ENCODE measurements at places on chromosomes 6 and 20.

DNA sequence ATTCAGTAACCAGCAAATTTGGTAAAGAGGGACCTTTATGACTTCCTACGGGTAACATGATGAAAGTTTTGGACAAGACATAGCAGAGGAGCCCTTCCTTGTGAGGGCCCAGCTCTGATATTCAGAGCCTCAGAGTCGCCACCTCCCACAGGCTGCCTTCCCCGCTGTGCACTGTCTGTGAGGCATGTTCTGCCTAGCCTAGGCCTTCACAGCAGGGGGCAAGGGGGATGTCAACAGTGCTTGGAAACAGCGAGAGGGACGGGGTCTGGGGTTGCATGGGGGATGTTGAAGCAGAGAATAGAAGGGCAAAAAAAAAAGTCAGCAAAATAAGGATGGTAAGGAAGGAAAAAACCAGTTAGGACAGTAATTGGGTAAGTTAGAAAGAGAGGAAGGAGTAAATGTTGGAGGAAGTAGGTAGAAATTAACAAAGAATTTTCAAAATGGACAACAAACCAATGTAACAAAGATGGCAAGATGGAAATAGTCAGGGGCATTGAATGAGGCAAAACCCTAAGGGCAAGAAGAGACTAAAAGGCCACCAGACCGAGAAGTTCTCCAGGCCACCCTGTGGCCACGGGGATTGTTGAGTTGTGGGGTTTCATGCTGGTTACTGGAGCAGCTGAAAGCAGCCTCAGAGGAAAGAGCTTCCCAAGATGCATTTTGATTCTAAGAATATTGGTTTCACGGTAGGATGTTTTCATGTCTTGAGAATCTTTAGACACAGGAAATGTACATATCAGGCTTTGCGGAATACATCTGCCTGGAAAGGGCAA, 139.8 kb downstream of the LY86 start:
- DNase-seq, result no peak

GRCh38 chr6:68333442-68333841, 301.6 kb upstream of the ADGRB3 start:
- peak; percentile 93 for DNase-seq

DNA sequence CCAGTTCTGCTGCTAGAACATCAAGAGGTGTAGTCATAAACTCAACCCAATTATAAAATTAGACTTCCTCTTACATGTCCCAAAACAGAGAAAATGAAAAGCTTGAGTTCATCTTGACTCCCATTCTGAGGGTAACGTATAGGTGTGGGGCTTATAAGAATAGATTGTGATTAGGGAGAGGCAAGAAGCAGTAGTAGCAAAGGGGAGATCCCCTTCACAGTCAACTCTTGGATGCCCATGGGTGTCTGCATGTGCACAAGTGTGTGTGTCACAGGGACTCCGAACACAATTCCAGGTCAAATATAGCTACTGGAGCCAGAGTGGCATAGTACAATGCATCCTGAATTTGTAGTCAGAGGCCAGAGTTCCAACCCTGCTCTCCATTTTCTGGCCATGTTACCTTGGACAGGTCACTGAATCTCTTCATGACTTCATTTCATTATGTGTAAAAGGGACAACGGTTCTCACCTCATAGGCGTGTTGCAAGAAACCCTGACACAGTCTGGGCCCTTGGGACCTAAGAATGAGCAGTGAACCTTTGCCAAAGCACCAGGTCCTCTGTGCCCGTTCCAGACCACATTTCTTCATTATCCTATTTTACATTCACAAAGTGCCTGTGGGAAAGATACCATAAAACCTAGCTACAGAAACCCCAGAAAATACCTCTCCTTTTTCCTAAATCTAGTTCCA, 11.8 kb downstream of the GSTA4 start:
- no peak for DNase-seq

- DNase-seq, result no peak
Measured at GRCh38 chr6:69232008-69232407, 564.8 kb downstream of the LMBRD1 start.

DNA sequence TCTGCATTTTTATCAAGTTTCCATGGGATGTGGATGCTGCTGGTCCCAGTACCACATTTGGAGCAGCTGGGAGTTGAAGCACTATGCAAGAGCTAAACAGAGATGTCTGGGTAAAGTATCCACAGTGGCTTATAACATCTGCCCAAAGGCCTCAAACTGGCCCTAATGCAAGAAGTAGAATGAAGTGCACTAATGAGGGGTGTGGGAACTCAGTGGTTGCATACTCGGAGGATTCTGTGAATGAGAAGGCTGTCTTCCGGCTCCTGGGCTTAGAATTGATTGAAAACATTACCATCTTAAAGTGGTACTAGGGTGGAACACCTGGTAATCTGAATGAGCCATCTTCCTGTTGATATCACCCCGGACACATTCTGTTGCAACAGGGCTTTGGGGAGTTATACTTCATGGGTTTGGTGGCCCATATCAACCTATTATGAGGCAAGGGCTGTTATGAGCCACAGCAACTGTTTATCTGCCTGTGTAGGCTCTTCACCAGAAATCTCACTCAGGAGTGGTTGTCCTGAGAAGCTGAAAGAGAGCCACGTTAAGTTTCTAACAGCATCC, 54.7 kb upstream of the SNRPB2 start:
- no peak for DNase-seq

GRCh38 chr6:154928325-154928922, 66.7 kb upstream of the TIAM2 start:
- DNase-seq, result peak; percentile 50

DNA sequence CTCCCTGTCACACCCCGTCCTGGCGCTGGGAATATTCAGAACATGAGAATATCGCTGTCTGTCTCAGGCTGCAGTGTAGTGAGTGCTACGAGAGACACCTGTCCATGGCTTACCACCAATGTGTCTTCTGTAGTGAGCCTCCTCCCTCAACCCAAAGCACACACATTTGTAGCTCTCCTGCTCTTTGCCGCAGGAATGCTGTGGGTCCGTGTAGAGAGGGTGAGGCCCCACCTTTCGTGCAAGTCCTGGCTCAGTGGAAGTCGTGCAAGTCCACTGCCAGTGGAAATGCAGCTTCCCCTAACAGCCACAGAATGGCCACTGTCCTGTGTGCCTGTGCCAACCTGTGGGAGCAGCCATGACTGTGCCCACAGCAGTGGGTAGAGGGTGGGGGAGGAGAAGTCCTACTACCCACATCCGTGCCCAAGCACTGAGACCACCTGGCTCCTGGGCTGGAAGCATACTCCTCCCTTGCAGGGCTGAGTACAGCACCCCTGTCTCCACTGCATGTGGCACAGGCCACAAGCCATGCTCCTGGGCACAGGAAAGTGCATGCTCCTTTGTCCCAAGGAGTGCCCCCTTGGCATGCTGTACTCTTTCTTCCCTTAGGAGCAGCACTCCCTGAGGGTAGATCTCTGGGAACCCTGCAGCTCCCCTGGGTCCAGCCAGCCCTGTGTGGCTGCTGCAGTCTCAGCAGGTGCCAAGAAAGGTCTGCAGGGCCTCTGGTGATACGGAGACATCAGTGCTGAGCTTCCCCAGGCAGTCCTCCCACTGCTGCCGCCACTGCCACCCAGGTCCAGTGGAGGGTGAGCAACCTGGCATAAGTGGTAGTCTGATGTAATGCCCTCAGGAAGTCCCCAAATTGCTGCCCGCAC, 28.0 kb downstream of the IGF2R start:
- DNase-seq, result no peak

DNA sequence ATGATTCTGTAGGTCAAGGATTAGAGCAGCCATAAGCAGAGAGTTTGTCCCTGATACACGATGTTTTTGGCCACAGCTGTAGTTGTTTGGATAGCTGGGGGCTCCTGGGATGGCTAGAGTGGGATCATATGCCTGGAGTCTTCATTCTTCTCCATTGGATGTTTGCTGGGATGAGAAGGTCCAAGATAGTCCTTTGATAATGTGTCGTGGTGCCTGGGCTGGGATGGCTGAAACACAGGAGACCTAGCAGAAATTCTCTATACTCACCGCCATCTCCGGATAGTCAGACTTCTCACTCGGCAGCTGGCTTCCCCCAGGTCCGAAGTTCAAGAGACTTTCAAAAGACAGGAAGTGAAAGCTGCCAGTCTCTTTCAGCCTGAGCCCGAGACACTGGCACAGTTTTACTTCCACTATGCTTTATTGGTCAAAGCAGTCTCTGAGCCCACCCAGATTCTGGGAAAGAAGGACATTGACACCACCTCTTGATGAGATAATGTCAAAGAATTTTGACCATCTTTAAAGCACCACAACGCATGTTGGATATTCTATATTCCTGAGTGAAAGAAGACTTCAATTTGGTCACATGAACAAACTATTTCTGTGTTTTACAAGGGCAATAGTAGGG, 16.0 kb downstream of the MARCKS start:
- DNase-seq, result no peak

DNA sequence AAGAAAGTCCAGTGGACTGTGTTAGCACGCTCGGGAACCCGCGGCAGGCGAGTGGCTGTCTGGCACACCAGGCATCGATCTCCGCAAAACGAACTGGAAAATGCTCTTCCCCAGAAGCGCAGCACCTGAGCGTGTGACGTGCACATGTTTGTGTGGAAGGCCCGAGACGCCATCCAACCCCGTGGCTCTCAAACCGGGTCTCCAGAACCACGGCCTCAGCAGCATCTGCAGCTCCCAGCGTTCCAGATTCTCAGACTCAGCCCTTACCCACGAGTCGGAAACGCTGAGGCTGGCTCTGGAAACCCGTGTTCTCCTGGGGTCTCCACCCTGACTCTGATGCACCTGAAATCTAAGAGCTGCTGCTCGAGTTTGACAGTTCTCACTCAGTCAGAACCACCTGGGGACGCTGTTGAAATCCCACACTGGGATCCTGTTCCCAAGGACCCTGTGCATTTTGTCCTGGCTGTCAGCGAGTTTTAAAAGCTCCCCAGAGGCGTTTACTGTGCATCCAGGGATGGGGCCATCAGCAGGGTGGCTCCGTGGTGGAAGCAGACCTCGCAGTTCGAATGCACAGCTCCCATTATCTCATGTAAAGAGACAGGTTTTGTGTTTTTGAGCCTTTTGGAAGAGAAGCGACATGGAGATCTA, 69.0 kb downstream of the DLL1 start:
- DNase-seq, result no peak

DNA sequence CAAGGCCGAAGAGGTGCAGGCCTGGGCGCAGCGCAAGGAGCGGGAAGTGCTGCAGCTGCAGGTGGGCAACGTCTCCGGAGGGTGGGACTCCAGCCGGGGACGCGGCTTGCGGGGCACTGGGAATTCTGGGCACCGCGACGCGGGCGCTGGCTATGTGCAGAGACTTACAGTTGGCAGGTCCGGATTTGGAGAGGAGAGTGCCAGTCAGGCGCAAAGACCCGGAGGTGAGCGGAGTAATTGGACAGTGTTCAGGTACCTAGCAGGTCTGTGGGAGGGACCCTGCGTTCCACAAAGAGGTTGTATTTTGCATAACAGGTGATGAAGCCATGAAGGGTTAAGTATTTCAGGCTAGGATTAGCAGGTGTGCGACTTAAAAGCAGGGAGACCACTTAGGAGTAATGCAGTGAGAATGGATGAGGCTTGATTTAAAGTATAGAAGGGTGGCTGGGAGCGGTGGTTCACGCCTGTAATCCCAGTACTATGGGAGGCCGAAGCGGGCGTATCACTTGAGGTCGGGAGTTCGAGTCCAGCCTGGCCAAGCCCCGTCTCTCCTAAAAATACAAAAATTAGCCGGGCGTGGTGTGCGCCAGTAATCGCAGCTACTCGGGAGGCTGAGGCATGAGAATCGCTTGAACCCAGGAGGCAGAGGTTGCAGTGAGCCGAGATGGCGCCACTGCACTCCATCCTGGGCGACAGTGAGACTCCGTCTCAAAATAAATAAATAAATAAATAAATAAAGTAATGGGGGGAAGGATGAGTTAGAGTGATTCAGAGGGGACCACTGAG, 1.0 kb downstream of the MRPS26 start:
- peak; percentile 81 for DNase-seq

DNA sequence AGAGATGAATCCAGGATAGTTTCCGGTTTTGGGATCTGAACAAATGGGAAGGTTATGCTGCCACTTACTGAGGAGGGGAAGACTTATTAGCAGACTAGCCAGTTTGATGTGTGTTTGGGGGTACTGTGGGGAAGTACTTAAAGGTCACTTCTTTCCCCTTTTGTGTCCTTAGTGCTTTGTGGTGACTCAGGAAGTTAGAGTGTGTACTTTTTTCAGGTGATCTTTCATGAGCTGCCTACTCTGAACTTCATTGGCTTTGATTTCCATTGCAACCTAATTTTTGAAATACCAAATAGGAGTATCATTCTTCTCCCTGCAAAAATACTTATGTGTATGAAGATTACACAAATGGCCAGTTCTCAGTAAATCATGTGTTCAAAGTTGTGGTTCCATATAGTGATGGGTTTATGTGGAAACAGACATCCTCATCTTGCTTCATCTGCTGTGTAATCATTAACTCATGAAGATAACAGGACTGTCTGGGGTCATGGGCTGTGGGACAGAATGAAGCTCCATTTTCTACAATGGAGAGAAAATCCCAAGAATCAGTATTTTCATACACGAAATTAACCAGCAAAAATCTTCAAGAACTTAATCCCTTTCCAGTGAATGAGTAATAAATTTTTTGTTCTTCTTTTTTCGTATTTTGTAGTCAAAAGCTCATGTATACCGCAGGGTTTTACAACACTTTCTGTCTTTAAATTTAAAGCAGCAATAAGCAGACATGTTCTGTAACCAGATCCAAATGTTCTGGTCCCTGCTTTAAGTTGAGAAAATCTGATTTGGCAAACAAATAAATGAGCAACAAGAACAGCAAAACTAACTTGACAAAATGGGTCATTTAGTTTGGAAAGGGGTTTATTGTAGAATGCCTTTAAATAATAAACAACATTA, 272.2 kb upstream of the FLRT3 start:
- DNase-seq, result no peak

- DNase-seq, result no peak
Measured at GRCh38 chr6:27303613-27304272, 8.3 kb downstream of the POM121L2 start.

DNA sequence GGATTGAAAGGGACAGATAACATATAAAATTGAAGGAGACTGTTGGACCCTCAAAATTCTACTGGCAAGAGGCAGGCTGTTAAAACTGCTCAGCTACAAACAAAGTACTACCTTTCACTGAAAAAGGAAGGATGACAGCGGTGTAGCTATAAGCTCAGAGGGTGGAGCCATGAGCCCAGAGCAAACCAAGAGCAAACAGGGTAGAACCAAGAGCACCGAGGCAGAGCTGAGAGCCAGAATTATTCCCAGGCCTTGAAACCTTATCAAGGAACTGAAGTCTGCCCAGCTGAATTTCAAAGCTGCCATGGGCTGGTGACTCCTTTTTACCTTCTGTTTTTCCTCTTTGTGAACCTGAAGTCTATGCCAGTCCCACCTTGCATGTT, 74.7 kb upstream of the SLC4A11 start:
- DNase-seq, result no peak

DNA sequence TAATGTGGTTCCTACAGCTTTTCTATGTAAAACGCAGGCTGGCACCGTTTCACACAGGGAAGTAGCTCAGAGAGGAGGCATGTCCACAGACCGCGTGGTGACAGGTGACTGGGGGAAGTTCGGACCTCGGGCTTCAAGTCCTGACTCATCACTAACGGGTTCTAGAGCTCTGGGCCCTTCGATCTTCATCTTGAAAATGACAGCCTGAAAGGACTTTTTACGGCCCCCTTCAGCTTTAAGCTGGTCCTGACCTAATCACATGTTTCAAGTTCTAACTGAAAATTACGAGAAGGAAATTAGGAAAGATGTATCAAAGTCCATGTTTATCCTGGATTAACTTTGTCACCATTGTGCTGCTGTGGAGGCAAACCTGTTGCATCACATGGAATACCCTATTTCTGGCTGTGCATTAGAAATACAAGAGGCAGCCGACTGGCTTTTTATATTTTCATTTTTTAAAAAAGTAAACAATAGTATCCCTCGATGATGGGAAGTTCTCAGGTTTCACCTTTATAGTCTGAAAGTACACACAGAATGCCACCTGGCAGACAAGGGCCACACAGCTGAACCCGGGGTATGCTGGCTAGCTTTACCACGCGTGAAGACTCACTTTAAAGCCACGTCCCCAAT, 2.0 kb downstream of the MAN1A1 start:
- peak; percentile 34 for DNase-seq

Data from NCI-H1105 (cell line).